Mesenchymal stem cell (in vitro differentiated cells and primary cell): ENCODE measurements at places on chromosomes 5 and 9.

GRCh38 chr9:136838314-136839228 is 3.7 kb upstream of the AJM1 start:
- no peak for DNase-seq
- H3K4me3 ChIP-seq: no peak overlapping the region
- H3K36me3 ChIP-seq: peaks cover 59% of the 10 kb centered on the region
- peaks cover 41% of the 10 kb centered on the region for H3K4me1 ChIP-seq
- no peak overlapping the region for H3K27ac ChIP-seq

- peak overlapping the region; percentile 53 for H3K27ac ChIP-seq
- no peaks in the 10 kb centered on the region for H3K27me3 ChIP-seq
- H3K4me3 ChIP-seq: peak overlapping the region; percentile 94
- peaks cover 23% of the 10 kb centered on the region for H3K36me3 ChIP-seq
Measured at GRCh38 chr5:177553671-177554429, 513 bp downstream of the FAM193B start.

- no peak overlapping the region for H3K4me3 ChIP-seq
- no peak overlapping the region for H3K27ac ChIP-seq
- no peaks in the 10 kb centered on the region for H3K27me3 ChIP-seq
- H3K36me3 ChIP-seq: no peaks in the 10 kb centered on the region
Measured at GRCh38 chr5:116806836-116807235, 232.2 kb upstream of the SEMA6A start.

DNA sequence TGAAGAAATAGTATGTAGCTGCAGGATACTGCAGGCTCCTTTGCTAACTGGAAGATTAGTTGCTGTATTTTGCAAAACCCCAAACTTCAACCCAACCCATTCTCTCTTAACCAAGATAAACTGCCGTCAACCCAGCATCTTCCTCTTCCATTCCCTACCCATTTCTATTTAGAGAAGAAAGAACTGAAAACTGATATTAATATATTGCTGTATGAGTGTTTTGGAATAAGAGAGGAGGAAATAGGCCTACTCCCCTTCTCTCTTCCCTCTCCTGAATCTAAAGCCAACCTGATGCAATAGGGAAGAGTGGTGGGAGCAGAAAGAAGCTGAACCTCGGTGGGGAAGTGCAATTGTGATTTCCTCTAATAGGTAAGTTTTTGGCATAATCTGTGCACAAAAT is 83.7 kb downstream of the TMEM215 start:
- H3K36me3 ChIP-seq: no peaks in the 10 kb centered on the region
- no peak for DNase-seq
- H3K27me3 ChIP-seq: no peaks in the 10 kb centered on the region
- no peak overlapping the region for H3K27ac ChIP-seq
- no peaks in the 10 kb centered on the region for H3K4me1 ChIP-seq

DNA sequence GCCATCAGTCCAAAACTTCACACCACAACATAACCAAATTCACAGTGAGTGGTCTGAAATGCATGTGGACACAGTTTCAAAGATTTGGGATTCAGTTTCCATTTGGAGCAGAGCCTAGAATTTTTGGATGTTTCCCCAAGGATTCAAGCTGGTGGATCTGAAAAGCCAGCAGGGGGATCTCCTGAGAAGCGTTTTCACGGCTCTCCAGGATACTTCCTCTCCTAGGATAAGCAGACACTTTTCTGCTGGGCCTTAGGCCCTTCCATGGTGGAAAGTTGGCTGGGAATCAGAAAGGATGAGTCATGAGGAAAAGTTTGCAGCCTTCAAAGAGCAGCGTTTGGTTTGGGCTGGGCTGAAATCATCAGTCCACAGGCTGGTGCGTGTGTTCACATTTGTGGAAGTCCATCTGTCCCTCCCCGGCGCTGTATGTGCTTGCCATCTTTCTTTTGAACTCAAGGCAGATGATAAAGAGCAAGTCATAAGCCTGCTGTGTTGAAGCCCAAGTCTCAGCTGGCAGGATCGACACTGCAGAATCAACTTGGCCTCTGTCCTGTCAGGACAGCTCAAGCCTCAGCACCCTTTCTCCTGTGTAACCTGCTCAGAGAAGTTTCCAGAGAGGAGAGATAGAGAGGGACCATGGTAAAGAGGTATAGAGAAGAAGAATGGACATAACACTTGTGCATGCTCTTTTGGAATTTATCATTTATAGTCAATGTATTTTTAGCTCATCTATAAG is 152.6 kb upstream of the MSX2 start:
- H3K27me3 ChIP-seq: no peaks in the 10 kb centered on the region
- H3K4me3 ChIP-seq: no peak overlapping the region
- no peak overlapping the region for H3K27ac ChIP-seq
- H3K4me1 ChIP-seq: no peaks in the 10 kb centered on the region
- H3K36me3 ChIP-seq: no peaks in the 10 kb centered on the region
- peak; percentile 96 for DNase-seq

DNA sequence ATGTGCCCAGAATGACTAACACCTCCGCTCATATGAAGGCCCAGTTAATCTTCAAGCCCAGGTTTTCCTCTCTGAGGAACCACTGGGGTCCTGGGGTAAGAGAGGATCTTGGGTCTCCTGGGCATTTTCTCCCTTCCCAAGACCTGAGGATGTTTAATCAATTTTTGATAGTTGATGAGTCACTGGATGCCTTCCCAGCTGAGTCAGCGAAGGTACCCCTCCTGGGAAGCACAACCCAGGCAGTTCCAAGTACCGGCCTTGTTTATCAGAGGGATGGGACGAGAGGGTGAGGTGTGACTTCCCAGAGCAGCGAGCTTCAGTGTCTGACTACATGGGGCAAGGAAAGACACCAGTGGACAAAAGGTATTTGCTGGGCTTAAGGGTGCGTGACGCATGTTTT is 119.6 kb upstream of the IL12B start:
- no peaks in the 10 kb centered on the region for H3K36me3 ChIP-seq
- DNase-seq: peak; percentile 21
- no peak overlapping the region for H3K4me3 ChIP-seq
- peaks cover 9% of the 10 kb centered on the region for H3K27me3 ChIP-seq

DNA sequence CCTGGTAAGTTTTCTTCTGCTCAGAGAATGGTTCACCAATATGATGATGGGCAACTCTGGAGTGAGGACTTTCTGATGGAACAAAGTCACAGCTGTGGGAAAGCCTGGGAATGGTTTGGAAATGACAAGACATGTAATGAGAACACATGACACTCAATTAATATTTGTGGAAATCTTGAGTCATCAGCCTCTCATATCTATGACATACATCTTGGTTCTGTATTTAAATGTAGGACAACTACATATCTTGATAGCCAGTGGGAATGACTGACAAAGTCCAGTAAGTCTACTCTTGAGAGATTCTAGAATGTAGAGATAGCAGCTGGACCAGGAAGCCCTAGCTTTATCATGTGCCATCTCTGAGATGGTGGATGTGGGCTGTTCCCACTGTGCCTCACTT is 85.5 kb downstream of the PALM2AKAP2 start:
- H3K27me3 ChIP-seq: no peaks in the 10 kb centered on the region
- no peaks in the 10 kb centered on the region for H3K36me3 ChIP-seq
- H3K27ac ChIP-seq: no peak overlapping the region
- H3K4me3 ChIP-seq: no peak overlapping the region

DNA sequence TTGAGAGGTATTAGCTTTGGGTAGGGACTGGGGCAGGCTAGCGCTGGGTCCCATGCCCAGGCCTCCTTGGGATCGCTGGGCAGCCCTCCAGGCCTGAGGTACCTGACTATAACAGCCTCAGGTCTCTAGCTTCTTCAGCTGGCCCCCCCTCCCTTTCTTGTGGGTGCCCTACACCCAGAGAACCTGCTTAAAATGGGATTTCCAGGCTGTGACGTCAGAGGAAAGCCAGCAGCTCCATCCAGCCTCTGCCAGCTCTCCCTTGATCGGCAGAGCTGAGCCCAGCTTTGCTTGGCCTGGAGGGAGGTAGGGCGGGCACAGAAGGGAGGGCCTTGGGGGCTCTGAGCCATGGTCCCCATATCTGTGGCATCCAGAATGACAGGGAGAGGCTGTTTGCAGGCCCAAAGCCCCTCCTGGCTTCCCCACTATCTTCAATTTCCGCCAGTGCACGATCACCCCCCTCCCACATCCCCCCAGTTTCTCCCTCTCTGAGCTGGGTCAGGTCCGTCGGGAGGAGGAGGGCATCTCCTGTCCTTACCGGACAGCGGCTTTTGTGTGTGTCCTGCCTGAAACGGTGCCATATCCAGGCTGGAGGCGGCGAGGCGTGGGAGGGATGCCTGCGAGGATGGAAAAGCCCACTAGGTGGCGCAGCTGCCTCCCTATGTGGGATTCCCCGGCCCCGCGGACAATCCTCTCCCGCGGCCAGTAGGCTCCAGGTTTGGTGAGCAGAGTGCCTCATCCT is 10.8 kb downstream of the REEP2 start:
- peaks cover 15% of the 10 kb centered on the region for H3K4me1 ChIP-seq
- H3K4me3 ChIP-seq: peak overlapping the region; percentile 41
- peaks cover 5% of the 10 kb centered on the region for H3K27me3 ChIP-seq
- H3K36me3 ChIP-seq: peaks cover 3% of the 10 kb centered on the region
- H3K27ac ChIP-seq: no peak overlapping the region

DNA sequence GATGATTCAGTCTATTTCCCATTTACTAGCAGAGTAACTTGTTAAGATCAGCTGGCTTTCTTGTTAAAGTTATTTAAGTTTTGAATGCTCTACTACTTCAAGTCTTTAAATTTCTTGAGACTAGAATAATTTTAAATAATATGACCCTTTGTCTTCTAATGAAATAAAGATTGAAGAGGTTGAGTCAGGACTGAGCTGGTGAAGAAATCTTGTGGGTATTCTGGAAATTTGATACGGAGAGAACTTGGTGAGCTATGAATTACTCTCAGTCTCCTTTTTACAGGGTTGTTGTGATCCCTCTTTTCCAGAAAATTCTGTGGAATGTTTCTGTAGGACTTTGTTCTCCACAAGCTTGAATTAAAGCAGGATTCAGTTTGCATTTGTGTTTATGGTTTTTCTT is 29.3 kb downstream of the RNF20 start:
- H3K36me3 ChIP-seq: peaks cover 79% of the 10 kb centered on the region
- no peaks in the 10 kb centered on the region for H3K27me3 ChIP-seq
- H3K27ac ChIP-seq: no peak overlapping the region
- H3K4me1 ChIP-seq: no peaks in the 10 kb centered on the region
- DNase-seq: no peak
- no peak overlapping the region for H3K4me3 ChIP-seq

- H3K27me3 ChIP-seq: no peaks in the 10 kb centered on the region
- DNase-seq: no peak
- no peak overlapping the region for H3K4me3 ChIP-seq
- peaks cover 9% of the 10 kb centered on the region for H3K36me3 ChIP-seq
- H3K27ac ChIP-seq: no peak overlapping the region
Measured at GRCh38 chr5:119117237-119117636, 46.4 kb downstream of the DMXL1 start.

DNA sequence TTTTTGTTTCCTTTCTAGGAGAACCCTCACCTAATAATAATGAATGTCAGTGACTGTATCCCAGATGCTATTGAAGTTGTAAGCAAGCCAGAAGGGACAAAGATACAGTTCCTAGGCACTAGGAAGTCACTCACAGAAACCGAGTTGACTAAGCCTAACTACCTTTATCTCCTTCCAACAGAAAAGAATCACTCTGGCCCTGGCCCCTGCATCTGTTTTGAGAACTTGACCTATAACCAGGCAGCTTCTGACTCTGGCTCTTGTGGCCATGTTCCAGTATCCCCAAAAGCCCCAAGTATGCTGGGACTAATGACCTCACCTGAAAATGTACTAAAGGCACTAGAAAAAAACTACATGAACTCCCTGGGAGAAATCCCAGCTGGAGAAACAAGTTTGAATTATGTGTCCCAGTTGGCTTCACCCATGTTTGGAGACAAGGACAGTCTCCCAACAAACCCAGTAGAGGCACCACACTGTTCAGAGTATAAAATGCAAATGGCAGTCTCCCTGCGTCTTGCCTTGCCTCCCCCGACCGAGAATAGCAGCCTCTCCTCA is 87.1 kb downstream of the OSMR start:
- no peak overlapping the region for H3K27ac ChIP-seq
- H3K4me1 ChIP-seq: no peaks in the 10 kb centered on the region
- no peak for DNase-seq

- no peak for DNase-seq
- no peak overlapping the region for H3K4me3 ChIP-seq
- H3K4me1 ChIP-seq: peaks cover 1% of the 10 kb centered on the region
- H3K27ac ChIP-seq: peak overlapping the region; percentile 87
Measured at GRCh38 chr9:27766073-27766835, 193.0 kb upstream of the C9orf72 start.

DNA sequence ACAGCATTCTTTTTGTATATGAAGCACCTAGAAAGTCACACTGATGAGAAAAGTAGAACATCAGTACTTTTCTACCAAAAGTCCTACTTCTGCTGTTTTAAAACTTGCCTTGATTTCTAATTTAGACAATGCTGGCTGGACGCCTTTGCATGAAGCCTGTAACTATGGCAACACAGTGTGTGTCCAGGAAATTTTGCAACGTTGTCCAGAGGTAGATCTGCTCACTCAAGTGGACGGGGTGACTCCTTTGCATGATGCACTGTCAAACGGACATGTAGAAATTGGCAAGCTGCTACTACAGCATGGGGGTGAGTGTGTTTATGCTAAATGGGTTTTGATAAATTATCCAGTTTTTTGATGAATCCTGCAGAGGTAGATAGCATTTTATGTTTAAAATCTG is 73.5 kb downstream of the SLF1 start:
- no peak overlapping the region for H3K27ac ChIP-seq
- no peak overlapping the region for H3K4me3 ChIP-seq
- no peaks in the 10 kb centered on the region for H3K27me3 ChIP-seq
- H3K36me3 ChIP-seq: peaks cover 4% of the 10 kb centered on the region
- peaks cover 2% of the 10 kb centered on the region for H3K4me1 ChIP-seq

DNA sequence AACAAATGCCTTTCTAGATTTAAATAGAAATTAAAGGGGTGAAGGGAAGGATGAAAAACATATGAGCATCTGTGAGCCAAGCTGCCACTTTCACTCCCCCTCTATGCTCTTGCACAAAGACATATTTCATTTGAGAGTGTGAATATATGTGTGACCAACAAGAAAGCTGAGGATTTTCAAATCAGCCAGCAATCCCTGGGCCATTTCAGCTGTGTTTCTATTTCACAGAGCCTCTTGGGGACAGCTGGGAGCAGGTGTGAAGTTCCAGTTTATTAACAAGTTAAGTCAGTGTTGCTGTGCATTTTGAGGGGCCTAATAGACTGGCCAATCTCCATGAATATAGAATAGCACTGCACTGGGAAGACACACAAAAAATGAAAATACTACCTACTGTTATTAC is 248.7 kb upstream of the RGMB start:
- no peak overlapping the region for H3K4me3 ChIP-seq
- no peaks in the 10 kb centered on the region for H3K27me3 ChIP-seq
- H3K4me1 ChIP-seq: no peaks in the 10 kb centered on the region
- no peak for DNase-seq
- H3K36me3 ChIP-seq: no peaks in the 10 kb centered on the region
